ENCODE measurements at places on chromosomes 16 and 17.

DNA sequence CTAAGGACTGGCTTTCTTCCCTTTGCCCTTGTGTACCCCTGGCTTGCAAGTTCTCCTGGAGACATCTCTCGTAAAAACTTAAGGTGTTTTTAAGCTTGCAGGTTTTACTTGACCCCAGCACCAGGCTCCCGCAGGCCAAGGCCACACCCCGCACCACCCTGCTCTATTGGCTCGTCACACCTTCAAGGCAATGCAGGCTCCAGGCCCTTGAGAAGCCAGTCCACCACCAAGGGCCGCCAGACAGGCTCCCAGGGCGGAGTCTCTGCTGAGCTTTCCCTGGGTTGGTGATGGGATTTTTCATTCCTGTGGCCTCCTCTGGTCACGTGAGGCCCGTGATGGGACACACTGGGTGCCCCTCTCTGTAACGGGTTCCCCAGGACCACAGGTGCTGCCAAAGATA lies 9.9 kb downstream of the CSNK1D start:
- no peaks in the 10 kb centered on the region for H3K27me3 ChIP-seq
- peaks cover 93% of the 10 kb centered on the region for H3K36me3 ChIP-seq
- no peak overlapping the region for H3K27ac ChIP-seq
- H3K4me1 ChIP-seq: peaks cover 18% of the 10 kb centered on the region
- no peak for DNase-seq

- peak within 1 kb of the TSS; percentile 98 for H3K4me3 ChIP-seq
- H3K4me1 ChIP-seq: peaks cover 65% of the 10 kb centered on the region
- H3K36me3 ChIP-seq: peaks cover 22% of the 10 kb centered on the region
- no peaks in the 10 kb centered on the region for H3K27me3 ChIP-seq
- DNase-seq: no peak
- H3K27ac ChIP-seq: peak within 1 kb of the TSS; percentile 97
These were observed at the start of gene MPRIP for GRCh38 chr17:17042384-17042736. TSS of gene MPRIP (plus strand) at chr17:17042457. CDS start at chr17:17042849, 392 bp downstream.

- no peaks in the 10 kb centered on the region for H3K4me1 ChIP-seq
- no peaks in the 10 kb centered on the region for H3K27me3 ChIP-seq
- no peak for DNase-seq
- H3K36me3 ChIP-seq: peaks cover 16% of the 10 kb centered on the region
- no peak overlapping the region for H3K4me3 ChIP-seq
These were observed 49.9 kb upstream of the COX10 start for GRCh38 chr17:14019186-14019956.

DNA sequence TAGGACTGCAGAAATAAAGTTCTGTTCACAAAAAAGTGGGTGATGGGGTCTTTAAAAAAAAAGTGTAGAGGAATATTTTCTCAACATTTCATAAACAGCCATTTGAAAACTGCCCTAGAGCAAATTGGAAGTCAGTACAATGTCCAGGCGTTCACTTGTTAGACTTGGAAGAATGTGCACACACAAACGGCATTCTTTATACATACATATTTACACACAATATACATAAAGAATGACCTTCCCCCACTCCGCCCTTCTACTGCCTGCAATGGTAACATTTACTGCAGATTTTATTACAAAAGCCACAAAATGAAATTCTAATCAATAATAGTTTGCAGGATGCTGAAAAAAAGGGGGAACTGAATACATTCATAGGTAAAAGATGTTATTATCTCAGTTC lies 103.4 kb upstream of the TOX3 start:
- H3K27ac ChIP-seq: no peak overlapping the region
- H3K27me3 ChIP-seq: peaks cover 21% of the 10 kb centered on the region
- H3K4me3 ChIP-seq: no peak overlapping the region
- DNase-seq: no peak

GRCh38 chr17:76500747-76501017 lies 541 bp downstream of the RHBDF2 start:
- H3K36me3 ChIP-seq: no peaks in the 10 kb centered on the region
- H3K4me3 ChIP-seq: peak overlapping the region; percentile 79
- no peak overlapping the region for H3K27ac ChIP-seq
- H3K4me1 ChIP-seq: peaks cover 64% of the 10 kb centered on the region

- no peaks in the 10 kb centered on the region for H3K36me3 ChIP-seq
- peaks cover 19% of the 10 kb centered on the region for H3K4me1 ChIP-seq
- H3K27ac ChIP-seq: no peak overlapping the region
- DNase-seq: no peak
These were observed 4.7 kb downstream of the PRR29 start for GRCh38 chr17:64002658-64003525.

- DNase-seq: no peak
- H3K27ac ChIP-seq: no peak overlapping the region
- H3K27me3 ChIP-seq: peaks cover 10% of the 10 kb centered on the region
- peaks cover 11% of the 10 kb centered on the region for H3K4me1 ChIP-seq
- peaks cover 3% of the 10 kb centered on the region for H3K36me3 ChIP-seq
- H3K4me3 ChIP-seq: no peak overlapping the region
These were observed 3.3 kb upstream of the N4BP1 start for GRCh38 chr16:48613061-48613957.

All from nephron progenitor cell (in vitro differentiated cells).